Stimulated activated CD8-positive, alpha-beta memory T cell treated with anti-CD3 and anti-CD28 coated beads, Interleukin-4, amount 100 ng/mL, for 4 hours (primary cell): ENCODE measurements at places on chromosomes 7 and 10.
A peak's percentile ranks its signal among the peaks of the same experiment; 100 is the strongest.

DNA sequence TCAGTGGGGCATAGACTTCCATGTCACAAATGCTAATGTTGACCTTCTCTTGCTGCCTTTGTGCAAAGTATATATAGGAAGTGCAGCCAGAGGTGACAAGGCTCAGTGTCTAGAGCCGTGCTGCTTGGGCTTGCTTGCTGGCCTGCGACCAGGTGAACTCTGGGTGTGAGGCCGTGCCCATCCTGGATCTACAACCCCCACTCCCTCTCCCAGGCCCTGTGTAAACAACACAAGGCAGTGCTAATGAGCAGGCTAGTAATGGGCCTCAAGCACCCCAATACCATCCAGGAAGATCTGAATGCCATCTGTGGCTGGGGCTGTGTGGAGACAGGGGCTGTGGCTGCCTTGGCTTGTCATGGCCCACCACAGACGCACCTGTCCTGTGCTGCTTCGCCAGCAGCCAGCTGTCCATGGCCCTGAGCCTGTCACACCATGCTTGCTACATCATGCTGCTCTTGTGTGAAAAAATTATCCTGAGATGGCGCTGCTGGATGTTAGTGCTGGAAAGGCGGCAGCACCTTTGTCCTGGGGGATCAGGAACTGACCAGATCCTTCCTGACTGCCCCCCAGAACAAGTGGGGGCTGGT lies 107.6 kb upstream of the ZNF92 start:
- no peak for DNase-seq

GRCh38 chr10:85849315-85849714 lies 517.3 kb downstream of the GRID1 start:
- DNase-seq, result no peak

DNA sequence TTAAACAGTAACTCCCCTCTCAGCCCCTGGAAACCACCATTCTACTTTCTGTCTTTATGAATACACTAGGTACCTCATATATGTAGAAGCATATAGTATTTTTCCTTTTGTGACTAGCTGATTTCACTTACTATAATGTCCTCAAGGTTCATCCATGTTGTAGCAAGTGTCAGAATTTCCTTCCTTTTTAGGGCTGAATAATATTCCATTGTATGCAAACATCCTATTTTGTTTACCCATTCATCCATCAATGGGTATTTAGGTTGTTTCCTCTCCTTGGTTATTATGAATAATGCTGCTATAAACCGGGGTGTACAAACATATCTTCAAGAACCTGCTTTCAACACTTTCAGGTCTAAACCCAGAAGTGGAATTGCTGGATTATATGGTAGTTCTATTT lies 125.3 kb downstream of the SGMS1 start:
- no peak for DNase-seq

DNA sequence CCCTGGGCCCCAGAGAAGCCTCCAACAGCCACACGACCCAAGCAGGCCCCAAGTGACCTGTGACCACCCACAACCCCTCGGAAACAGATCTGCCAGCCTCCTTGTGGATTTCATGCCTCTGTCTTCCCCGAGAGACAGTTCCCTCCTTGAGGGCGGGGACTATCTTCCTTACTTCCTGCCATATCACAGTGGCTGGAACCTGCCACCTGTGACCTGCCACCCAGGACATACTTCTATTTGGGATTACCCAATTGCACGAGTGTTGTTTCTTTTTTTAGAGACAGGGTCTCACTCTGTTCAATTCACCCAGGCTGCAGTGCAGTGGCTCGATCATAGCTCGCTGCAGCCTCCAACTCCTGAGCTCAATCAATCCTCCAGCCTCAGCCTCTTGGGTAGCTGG lies 25.9 kb downstream of the TNRC18 start:
- DNase-seq, result no peak

DNA sequence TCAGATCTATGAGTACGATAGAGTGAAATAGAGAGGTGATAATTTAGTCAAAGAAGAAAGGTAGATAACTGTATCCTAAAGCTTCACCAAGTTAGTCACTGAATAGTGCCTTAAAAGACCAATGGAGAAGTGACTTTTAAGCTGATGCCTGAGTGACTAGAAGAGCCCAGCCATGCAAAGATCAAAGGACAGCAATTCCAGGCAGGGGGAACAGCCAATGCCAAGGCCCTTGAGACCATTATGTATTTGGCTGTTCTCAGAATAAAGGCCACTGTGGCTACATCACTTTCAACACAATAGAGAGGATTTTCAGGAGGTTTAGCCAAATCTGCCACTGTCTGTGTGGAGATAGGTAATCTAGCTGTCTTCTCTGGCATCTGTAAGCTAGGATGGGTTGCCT lies 17.8 kb downstream of the HDAC9 start:
- DNase-seq, result no peak

GRCh38 chr10:34495938-34496337 lies 319.2 kb downstream of the PARD3 start:
- no peak for DNase-seq

DNA sequence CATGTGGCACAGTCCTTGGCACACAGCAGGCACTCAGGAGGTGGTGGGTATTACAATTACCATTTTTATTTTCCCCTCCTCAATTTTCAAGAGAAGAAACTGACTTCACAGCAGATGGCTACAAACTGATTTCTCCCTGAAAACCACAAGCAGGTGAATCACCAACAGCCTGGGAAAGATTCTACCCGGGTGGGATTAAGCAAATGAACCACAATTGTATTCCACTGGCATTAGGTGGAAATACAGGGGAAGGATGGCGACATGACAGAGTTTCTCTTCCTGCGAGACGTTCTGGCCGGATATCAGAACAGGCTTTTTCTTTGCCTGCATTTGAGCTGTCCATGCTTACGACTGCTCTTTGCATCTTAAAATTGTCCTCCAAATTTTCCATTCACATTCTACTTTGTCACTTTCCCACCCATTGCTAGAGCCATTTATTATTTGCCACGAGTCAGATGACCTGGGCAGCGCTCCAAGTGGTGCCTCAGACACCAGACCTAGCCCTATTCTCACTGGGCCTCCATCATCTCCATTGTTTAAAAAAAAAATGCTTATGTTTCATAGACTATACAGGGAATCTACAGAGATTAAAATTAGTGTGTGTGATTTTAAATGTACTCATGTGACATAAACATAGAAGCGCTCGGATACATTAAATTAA lies 4.6 kb downstream of the DENND11 start:
- no peak for DNase-seq

DNA sequence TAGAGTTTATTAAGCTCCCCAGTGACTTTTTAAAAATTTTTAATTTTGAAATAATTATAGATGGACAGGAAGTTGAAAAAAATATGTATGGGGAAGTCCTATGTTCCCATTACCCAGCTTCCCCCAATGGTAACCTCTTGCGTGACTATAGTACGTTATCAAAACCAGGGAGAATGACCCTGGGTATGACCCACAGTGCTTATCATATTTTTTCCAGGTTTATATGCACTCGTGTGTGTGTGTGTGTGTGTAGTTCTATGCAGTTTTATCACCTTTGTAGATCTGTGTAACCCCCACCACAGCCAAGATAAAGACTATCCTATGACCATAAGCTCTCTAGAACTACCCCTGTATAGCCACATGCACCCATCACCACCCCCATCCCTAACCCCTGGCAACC lies 72.8 kb downstream of the TBXAS1 start:
- no peak for DNase-seq

DNA sequence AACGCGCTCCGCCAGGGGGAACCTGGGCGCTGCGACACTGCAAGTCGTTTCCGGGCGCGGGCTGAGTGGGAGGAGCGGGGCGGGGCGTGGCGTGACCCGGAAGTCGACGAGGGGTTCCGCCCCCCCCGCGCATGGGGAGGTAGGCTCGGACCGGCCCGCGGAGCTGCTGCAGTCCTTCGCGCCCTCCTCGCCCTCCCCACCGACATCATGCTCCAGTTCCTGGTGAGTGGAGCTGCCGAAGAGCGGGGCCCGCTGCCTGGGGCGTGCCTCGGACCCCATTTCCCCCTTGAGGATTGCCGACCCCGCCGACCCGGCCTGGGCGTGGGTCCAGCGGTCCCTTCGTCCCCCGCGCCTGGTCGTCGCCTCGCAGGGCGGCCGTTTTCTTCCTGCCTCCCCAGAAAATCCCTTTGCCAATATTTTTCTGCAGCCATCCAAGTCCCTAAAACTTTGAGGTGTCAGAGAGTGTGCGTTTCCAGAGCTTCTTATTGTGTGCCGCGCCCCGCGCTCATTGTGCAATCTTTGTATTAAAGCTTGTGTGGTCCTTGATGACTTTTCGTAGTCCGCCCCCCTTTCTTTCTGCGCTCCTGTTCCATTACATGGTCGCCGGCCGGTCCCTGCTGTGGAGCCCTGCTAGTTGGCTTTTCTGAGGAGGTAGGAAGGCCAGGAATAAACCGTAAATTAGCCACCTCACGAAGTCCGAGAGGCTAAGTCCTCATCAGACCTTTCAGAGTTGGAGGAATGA lies at the start of gene STMP1:
STMP1 (plus strand) TSS at position 142 of the 742 bp plus-strand sequence.
- peak; percentile 92 for DNase-seq

DNA sequence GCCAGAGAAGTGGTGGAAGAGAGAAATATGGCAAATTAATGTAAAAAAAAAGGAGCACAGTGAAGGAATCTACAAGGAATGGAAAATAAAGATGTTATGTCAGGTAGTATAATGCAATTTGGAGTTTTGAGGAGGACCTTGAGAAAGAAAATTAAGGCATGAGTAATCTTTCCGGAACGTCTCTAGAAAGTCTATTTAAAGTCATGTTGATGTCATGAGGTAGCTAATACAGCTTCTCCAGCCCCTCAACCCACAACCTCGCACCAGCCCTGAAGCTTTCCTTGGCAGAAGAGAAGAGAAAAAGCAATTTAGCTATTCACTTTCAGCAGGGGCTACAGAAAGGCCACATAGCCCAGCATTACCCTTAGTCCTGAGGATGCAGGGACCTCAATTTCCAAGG lies 22.5 kb downstream of the TRDMT1 start:
- DNase-seq, result no peak

GRCh38 chr7:28060371-28060950 lies 120.1 kb downstream of the JAZF1 start:
- DNase-seq, result no peak

GRCh38 chr7:68619526-68619925 lies 978.7 kb upstream of the AUTS2 start:
- DNase-seq, result no peak

- DNase-seq, result no peak
Observed at GRCh38 chr7:158050441-158050977, 537.1 kb downstream of the PTPRN2 start.

GRCh38 chr7:107430057-107430456 lies 39.8 kb upstream of the GPR22 start:
- DNase-seq, result no peak

DNA sequence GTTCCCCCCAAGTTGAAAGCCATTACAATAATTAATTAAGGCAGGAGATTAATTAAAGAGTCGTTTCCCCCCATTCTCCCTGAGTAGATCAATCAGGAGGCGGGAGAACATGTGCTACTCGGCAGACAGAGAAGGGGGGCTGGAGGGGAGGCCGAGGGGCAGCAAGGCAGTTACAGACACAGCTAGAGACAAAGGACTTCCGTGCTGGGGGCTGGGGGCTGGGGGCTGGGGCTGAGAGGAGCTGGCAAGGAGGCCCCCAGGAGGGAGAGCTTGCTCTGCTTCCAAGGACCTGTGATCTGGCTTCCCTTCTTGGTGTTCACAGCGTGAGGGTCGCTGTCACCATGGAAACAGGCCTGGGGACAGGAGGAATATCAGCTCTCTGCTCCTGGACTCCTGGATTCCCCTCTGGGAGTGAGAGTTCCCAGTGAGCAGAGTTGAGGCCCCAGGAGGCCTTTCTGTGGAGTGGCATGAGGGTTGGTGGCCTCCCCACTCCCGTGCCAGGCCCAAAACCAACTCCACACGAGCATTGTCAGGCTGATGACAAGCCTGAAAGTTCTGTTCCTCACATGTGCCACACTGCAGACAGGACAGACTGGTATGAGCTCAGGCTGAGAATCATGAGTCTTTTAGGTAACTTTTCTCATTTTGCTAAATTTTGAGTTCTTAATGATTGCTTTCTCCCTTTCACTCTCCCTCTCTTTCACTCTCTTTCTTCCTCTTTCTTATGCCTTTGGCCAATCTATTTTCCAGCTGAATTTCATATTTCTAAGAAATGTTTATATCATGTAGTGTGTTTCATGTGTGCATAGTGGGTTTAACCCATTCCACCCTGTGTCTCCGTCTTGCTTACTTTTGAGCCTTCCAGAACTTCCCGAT lies 16.4 kb downstream of the FAM241B start:
- DNase-seq, result no peak

DNA sequence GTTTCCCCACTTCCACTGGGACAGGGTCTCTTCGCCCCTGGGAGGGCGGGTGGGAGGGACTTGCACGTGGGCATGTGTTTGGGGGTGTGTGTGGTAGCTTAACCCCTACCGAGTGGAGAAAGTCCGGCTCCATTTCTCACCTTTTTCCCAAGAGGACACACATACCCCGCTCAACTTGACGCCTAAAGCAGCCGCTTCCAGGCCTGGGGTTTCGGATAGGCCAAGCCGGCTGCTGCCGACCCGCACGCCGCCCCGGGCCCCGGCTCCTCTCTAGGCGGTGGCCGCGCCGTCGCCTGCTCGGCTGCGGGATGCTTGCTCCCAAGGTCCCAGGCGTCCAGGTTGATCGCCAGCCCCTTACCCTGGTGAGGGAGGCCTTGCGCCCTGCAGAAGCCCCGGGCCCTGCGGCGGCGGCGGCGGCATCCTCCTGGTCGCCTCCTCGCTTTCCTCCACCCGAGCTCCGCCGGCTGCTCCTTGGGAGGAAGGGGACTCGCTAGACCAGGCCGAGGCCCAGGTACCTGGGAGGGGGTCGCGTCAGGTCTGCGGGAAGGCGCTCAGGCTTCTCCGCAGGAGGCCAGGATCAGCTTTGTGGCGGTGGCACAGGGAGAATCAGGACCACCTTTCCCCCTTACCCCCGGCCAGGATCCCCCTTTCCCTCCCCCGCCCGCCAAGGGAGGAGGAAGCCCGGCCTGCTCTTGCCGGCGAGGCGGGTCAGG lies 3.2 kb upstream of the GATA3 start:
- DNase-seq, result no peak

GRCh38 chr7:96663457-96663856 lies 46.2 kb downstream of the SEM1 start:
- no peak for DNase-seq

DNA sequence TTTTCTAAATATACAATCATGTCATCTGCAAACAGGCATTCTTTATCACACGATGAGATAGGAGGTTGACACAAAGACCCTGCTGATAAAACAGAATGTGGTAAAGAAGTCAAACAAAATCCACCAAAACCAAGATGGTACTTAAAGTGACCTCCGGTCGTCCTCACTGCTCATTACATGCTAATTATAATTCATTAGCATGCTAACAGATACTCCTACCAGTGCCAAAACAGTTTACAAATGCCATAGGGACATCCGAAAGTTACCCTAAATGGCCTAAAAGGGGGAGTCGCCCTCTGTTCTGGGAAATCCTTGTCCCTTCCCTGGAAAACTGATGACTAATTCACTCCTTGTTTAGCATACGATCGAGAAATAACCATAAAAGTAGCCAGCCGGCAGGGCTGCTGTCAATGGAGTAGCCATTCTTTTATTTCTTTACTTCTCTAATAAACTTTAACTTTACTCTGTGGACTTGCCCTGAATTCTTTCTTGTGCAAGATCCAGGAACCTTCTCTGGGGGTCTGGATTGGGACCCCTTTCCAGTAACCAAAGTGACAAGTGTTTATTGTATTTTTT lies 126.6 kb downstream of the CCDC71L start:
- no peak for DNase-seq

GRCh38 chr7:44153948-44154335 lies 12.8 kb upstream of the MYL7 start:
- DNase-seq, result no peak

GRCh38 chr10:119133949-119134348 lies 30.0 kb downstream of the DENND10 start:
- DNase-seq, result no peak

GRCh38 chr7:51019191-51019844 lies 236.6 kb upstream of the GRB10 start:
- DNase-seq, result no peak
